Cerebellar cortex (tissue), 1 donor: ENCODE measurements at places on chromosomes 3 and 15.

- no peak for DNase-seq
Measured at GRCh38 chr3:188497021-188497420, 343.1 kb downstream of the LPP start.

DNA sequence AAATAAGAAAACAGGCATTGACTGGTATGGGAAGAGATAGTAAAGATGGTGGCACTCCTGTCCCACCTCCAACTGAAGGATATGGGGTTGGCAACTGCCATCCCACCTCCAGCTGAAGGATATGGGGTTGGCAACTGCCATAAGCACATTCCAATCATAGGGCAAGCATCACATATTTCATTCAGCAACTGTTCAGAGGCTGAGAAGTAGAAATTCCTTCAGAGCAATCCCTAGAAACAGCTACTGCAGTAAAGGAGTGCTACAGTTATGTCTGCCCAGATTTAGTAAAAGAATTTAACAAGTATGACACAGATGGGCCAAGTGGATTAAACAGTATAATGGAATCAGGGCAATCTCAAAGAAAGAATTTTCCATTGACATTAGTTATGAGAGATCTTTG, 156.8 kb downstream of the IMPG2 start:
- no peak for DNase-seq

- DNase-seq = no peak
Measured at GRCh38 chr3:25423780-25424588, 4.1 kb upstream of the RARB start.

DNA sequence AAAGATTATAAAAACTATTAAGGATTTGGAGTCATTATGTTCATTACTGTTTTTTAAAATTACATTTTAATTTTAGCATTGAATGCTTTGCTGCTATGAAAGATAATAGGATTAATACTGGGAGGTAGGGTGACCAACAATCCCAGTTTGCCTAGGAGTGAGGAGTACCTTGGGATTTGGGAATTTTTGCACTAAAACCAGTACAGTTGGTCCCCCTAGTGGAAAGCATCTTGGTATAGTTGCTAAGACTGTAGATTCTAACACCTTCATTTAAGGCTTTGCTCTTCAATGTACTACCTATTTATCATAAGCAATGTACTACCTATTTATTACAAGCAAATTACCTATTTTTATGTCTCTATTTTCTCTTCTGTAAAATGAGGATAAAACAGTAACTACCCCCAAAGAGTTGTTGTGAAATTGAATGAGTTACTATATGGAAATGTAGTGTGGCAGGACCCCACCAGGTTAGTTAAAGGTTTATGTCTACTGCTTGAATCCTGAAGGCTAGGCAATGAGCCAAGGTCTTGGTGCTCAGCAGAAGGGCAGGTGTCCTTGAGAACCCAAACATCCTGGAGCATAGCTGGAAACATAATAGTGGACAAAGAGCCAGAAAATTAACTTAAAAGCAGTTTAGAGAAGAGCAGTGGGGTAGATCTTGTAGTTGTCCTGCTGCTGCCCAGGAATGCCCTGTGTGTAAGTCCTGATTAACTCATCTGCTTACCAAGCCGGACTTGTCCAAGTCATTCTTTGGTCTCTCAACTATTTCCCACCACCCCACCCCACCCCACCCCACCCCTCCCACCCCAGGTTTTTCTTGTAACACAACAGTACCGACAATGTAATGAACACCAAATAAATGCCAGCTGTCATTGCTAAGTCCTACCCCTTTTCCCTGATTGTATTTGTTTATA, 49.2 kb upstream of the NMD3 start:
- DNase-seq = peak; percentile 51

GRCh38 chr3:175608356-175608755, 749.2 kb downstream of the NAALADL2 start:
- no peak for DNase-seq

DNA sequence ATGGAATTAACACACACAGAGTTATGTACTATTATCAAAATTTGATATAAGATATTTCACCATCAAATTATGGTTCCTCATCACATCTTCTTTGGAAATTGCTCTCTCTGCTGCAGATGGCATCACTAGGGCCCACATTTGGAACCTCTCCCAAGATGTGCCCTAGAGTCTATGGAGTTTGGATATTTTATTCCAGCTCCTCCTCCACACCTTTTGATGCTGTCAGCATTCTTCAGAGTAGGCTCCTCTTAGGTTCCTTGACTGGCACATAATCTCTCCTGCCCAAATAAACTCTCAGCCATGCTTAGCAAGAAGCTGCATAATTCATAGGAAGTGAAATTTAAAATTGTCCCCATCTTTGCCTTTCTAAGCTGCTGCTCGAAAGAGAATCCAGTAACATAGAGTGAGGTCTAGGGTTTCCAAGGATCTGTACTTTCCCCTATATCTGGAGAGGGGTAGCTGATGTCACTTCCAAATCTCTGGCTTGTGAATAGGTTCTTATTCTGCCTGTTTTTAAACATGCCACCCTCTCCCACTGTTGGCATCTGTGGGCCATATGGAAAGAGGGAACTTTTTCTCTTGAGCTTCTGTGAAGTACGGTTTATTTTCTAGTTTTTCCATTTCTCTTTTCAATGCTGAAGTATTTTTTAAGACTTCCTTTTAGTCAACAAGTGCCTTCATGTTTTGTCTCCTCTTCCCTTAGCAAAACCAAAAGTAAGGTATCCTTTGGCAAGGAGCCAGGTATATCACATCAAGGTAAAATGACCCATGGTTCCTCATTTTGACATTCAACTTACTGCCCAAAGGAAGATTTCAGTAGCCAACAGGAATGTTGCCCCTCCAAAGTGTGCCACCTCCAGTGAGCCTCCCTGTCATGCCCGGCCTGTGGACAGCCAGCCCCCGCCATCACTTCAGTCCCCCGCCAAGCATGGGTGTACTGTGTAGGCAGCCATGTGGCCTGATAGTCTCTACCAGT, 75.3 kb upstream of the C2CD4B start:
- DNase-seq = no peak

- DNase-seq = peak; percentile 65
Measured at GRCh38 chr15:76336254-76337058, at the start of gene ISL2. ISL2 (plus strand) TSS chr15:76336773; CDS start chr15:76336884, 111 bp downstream.

GRCh38 chr3:8964436-8965370, 1.4 kb upstream of the RAD18 start:
- no peak for DNase-seq

GRCh38 chr15:39944726-39945125, 10.8 kb downstream of the EIF2AK4 start:
- DNase-seq = no peak

GRCh38 chr3:46578973-46579755, 13.1 kb upstream of the LRRC2 start:
- no peak for DNase-seq

- no peak for DNase-seq
Measured at GRCh38 chr15:69562564-69562963, 109.9 kb downstream of the RPLP1 start.

GRCh38 chr15:36887214-36887961, 213.0 kb downstream of the MEIS2 start:
- no peak for DNase-seq

DNA sequence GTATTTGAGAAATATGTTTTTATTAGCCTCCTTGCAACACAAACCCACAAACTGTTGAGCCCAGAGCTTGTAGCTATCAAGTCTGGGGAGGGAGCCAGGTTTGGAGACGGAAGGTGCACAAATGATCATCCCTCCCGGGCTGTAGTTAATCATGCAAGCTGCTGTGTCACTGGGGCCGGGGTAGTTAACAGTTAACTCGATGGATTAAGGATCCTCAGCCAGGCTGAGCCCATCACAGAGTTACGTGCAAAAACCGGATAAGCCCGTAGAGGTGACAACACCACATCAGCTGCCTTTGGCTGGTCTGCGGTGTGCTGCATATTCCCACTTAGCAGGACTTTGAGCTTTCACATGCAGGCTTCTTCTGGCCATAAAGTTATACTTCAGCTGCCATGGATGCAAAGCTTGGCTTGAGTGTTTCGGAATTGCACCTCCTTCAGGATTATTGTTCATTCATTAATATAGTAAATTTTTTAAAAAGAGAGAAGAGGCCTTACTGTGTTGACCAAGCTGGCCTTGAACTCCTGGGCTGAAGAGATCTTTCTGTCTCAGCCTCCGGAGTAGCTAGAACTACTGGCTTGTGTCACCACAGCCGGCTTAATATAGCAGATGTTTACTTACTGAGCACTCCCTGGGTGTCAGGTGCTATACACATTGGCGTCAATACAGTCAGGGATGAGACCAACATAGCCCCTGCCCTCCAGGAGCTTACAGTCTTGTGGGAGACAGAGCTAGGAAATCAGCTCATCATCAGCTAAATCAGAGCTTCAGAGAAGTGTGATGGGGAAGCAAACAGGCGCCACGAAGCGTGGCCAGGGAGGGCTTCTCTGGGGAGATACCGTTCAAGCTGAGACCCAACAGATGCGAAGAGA, 226.8 kb upstream of the BHLHE40 start:
- no peak for DNase-seq

- DNase-seq = no peak
Measured at GRCh38 chr3:99625643-99626416, 12.6 kb upstream of the COL8A1 start.

DNA sequence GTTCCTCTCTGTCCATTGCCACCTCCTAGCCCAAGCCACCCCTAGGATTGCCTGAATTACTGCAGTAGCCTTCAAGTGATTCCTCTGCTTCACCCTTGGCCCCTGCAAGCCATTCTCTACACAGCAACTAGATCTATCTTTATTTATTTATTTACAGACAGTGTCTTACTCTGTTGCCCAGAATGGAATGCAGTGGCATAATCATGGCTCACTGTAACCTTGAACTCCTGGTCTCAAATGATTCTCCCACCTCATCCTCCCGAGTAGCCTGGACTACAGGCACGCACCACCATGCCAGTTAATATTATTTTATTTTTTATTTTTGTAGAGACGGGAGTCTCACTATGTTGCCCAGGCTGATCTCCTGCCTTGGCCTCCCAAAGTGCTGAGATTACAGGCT, 1.9 kb upstream of the JAGN1 start:
- no peak for DNase-seq

- no peak for DNase-seq
Measured at GRCh38 chr3:195908694-195909581, 587 bp upstream of the TNK2 start.

DNA sequence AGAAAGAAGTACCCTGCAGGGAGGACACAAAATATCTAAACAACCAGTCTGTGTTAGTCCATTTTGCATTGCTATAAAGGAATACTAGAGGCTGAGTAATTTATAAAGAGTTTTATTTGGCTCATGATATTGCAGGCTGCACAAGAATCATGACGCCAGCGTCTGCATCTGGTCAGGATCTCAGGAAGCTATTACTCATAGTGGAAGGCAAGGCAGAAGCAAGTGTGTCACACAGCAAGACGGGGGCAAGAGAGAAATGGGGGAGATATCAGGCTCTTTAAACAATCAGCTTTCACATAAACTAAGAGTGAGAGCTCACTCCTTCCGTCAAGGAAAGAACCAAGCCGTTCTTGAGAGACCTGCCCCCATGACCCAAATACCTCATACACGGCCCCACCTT, 614.8 kb downstream of the ZIC1 start:
- no peak for DNase-seq

GRCh38 chr3:72728329-72728889, 119.8 kb downstream of the SHQ1 start:
- DNase-seq = no peak

DNA sequence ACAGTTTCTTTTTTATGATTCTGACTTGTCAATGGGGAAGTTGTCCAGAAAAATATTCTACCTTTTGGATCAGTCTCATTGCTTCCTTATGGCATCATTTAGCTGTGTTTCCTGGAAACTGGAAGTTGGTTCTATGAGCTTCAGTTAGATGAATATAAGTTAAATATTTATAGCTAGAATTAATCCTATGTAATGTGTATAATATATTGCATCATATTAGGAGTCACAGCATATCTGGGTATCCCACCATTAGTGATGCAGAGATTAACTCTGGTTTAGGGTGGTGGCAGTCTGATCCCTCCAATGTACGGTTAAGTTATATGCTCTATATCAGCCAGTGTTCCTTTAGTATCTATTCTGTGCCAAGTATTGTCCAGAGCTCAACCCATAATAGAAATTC, 19.3 kb downstream of the KLHL24 start:
- no peak for DNase-seq

DNA sequence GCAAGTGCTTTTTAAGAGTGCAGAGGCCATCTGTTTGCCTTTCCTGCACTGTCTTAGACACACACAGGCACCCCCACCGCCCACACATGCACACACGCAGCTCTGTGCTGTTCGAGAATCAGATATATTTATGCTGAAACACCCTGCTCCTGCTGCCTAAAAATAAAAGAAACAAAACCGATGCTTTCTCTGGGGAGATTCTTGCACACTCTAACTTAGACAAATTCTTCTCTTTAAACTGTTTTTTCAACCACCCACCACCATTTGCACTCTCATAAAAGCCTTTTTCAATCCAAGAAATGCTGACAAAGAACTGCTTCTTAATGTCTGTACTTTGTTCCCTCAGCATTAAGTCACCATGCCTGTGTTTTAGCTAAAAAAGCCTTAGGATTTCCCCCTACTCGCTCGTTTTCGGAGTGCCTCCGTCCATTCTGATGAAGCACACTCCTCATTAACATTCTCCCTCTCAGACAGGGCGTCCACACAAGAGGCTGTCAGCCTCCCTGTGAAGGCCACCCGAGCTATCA, 26.2 kb downstream of the SLC12A8 start:
- DNase-seq = no peak

- no peak for DNase-seq
Measured at GRCh38 chr3:10928961-10929471, 63.5 kb upstream of the SLC6A1 start.

DNA sequence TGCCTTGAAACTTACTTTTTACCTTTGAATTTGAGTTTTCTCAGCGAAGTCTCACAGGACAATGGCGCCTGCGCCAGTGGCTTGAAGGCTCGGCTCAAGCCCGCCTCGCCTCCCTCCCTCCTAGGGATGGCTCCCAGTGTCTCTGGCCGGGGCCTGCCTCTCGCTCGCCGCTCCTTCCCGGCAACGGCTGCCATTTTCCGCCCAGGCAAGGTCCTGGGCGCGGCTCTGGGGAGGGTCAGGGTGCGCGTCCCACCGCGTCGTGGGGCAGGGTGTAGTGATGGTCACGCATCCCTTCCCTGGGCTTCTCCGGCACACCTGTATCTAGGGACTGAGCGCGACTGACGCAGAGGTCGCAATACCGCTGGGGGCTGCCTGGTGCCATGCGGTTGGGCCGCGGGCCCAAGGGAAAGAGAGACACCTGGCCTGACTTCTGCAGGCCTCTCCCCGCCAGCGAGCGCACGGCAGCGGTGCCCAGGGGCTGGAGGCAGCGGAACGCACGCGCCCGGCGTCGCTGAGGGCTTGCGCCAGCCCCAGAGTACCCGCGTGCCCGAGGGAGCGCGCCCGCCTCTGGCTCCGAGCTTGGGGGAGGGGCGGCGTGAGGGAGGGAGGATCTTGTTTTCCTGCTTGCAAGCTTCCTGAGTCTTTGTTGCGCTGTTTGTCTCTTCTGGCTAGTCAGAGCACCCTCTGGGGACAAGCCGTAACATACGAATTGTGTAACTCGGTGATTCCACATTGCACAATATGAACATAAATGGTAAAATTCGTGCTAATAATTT, 20.7 kb upstream of the FEM1B start:
- peak; percentile 85 for DNase-seq

DNA sequence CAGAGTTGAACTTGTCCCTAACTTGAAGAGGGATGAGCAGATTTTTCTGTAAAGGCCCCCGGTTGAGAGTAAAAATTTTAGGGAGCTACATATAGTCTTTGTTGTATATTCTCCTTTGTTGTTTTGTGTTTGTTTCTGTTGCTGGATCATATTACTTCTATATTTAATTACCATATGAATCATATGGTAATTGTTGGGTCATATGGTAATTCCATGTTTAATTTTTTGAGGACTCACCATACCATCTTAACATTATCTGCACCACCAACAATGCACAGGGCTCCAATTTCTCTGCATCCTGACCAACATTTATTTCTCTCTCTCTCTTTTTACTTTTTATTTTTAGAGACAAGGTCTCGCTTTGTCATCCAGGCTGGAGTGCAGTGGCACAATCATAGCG, 7.4 kb upstream of the ZFYVE19 start:
- no peak for DNase-seq
